ENCODE measurements at places on chromosomes 5 and 9.
A peak's percentile ranks its signal among the peaks of the same experiment; 100 is the strongest.

DNA sequence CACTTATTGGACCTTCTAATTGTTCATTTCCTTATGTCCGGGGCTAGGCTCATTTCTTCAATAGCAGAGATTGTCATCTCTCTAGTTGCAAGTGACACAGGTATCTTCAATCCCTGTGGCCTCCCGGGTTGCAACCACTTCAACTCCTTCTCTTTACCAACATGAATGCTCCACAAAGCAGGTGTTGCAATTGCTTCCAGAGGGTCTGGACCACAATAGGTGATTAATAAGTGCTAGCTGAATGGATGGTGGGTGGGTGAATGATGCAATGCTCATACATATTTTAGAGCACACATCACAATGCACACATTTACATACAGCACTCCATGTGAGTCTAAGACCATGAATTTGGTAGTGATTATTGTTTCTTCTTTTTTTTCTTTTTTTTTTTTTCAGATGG, 2.6 kb downstream of the CEMIP2 start:
- no peak for DNase-seq

DNA sequence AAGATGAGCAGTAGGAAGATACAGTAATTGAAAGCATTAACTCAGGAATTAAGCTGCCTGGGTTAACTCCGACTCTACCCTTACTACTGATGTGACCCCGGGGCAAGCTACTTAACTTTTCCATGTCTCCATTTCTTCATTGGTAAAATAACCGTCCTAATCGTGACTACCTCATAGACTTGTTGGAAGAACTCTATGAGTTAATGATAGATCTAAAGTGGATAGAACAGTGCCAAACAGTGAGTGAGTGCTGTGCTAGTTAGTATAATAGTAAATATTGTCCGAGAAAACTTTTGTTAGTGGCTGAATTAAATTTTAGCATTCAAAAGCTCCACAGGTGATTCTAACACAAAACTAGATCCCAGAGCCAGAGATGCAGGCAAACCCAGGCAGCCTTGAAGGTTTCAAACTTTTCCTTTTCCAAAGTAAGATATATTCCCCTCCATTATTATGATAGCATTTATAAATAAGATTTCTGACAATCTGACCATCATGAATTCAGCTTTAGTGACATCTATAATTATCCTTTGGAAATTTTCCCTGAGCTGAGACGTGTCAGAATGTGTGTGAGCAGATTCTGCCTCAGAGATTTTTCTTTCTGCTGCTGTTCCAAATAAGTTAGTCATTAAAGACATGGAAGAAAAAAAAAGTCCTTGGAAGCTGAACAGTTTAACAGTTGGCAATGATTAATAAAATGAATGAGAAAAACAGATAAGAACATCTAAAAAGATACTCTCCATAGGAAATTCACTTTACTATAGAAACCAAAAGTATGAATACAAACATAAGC, 369.5 kb downstream of the PRELID2 start:
- DNase-seq, result no peak

DNA sequence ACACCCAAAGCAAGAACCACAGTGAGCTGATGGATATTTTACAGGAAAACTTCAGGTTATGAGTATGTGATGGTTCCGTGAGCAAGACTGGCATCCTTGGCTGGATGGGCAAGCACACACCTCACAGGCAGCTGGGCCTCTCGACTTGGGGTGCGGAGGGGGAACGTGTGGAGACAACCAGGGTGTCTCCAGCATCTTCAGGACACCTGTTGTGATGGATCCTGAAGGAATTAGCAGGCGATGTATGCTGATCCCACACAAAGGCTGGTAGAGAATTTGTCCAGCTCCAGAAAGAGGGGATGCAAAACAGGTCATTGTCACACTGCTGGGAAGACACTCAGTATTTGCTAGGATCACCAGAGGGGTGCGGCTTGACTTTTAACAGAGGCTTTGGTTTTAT, 42.7 kb downstream of the SECISBP2 start:
- DNase-seq, result no peak

DNA sequence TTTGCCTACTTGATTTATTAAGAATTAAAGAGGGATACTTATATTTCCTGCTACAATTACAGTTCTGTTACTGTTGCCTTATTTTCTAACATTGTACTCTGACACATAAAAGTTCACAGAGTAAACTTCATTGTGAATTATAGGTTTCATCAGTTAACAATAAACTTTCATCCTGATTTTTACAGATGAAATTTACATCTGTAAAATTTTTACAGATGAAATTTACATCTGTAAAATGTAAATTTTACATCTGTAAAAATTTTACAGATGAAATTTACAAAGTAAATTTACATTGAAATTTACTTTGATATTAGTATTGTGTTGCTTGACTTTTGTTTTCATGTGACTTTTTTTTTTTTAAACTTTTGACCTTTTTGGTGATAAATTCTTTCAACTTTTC, 9.3 kb downstream of the ZBTB43 start:
- DNase-seq, result no peak

GRCh38 chr5:154110716-154111115, 71.9 kb downstream of the MFAP3 start:
- peak; percentile 15 for DNase-seq

- DNase-seq, result peak; percentile 57
Measured at GRCh38 chr9:22111176-22111953, 102.3 kb upstream of the CDKN2B start.

DNA sequence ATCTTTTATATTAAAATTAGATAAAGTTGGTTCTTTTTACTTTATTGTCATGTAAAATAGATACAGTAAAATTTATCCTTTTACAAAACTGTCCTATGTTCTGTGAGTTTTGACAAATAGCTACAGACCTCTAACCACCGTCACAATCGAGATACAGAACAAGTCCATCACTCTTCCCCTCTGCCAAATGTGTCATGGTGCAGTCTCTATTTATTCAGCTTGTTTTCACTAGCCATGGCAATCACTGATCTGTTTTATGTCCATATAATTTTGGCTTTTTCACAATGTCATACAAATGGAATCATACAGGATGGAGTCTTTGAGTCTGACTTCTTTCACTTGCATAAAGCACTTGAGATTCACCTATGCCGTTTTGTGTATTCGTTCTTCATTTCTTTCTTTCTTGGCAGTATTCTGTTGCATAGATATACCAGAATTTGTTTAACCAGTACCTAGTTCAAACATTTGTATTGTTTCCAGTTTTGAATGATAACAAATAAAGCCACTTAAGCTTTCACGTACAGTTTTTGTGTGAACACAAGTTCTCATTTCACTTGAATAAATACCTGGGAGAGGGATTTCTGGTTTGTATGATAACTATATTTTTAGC, 273.2 kb upstream of the MPDZ start:
- no peak for DNase-seq

DNA sequence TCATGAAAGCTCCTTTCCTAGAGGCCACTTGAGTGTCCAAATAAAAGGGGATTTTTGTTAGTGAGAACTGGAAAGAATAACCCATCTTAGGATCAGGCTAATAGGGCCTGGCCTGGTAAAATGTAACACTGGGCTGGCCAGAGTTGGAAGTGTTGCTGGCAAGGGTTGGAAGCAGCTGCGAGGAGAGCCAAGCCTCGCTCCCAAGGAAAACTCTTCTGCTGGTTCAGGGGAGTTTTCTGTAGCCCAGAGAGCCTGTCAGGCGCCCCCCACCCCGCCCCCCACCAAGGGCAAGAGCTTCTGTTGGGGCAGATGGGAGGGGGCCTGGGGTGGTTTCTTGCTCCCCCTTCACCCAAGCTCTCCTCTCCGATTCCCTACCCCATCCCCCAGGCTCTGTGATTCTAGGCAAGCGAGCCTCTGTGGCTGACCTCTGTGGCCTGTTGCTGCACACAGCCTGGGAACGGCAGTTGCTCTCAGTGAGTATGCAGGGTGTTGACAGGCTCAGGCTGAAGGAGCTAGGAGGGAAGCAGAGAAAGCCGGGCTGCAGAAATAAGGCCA, 547.8 kb downstream of the CCDC171 start:
- DNase-seq, result no peak

GRCh38 chr5:132059696-132060500, 557 bp upstream of the IL3 start:
- DNase-seq, result no peak

GRCh38 chr5:6717247-6717646, 4.0 kb downstream of the TENT4A start:
- DNase-seq, result no peak

GRCh38 chr5:72107131-72107900, at the start of gene MAP1B:
Gene MAP1B (plus strand): TSS chr5:72107475. CDS start chr5:72107532, 57 bp downstream.
- peak; percentile 62 for DNase-seq

Data from M059J (cell line).